ENCODE measurements at places on chromosomes 6 and 20. TPM values are rescaled to one million over a fixed set of nuclear protein-coding genes. Genes with fewer than 3 reads are reported as not detected.
A peak's percentile ranks its signal among the peaks of the same experiment; 100 is the strongest.

DNA sequence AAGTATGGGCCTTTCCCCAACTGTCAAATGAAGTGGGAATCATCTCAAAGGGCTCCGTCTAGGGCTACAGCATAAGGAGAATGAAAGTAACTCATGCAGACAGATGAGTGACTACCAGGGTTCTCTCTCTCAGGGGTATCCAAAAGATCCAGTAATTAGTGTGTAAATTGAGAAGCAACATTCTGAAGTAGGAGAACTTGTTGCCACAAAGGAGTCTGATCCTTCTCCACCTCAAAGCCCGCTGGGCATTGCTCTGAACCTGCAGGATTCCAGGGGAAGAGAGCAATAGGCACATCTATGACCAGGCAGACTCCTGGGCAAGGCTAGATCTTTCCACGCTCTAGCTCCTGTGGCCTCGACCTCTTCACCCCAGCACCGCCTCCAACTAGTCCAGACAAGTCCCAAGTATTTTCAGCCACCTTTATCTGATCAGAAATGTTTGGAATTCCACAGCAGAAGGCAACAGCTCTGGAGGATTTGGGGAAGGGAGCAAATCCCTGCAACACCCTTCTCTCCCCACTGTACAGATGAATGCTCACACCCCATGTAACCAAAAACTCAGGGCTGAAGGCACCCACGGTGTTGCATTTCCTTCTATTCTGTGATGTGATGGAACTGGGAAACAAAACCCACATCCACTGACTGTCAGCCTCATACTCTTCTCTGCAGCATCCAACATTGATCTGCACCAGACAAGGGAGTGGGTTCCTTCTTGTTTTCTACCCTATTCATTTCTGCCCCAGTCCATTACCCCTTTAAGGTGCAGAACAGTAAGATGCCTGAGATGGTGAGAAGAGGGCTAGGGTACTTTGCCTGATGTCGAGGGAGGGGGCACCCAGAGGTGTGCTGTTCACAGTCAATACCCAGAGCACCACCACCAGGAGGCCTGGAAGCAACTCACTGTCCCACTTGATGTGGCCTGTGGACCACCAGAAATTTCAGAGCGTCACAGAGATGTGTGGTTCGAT is 41.0 kb downstream of the COX4I2 start:
- DNase-seq = peak; percentile 49

DNA sequence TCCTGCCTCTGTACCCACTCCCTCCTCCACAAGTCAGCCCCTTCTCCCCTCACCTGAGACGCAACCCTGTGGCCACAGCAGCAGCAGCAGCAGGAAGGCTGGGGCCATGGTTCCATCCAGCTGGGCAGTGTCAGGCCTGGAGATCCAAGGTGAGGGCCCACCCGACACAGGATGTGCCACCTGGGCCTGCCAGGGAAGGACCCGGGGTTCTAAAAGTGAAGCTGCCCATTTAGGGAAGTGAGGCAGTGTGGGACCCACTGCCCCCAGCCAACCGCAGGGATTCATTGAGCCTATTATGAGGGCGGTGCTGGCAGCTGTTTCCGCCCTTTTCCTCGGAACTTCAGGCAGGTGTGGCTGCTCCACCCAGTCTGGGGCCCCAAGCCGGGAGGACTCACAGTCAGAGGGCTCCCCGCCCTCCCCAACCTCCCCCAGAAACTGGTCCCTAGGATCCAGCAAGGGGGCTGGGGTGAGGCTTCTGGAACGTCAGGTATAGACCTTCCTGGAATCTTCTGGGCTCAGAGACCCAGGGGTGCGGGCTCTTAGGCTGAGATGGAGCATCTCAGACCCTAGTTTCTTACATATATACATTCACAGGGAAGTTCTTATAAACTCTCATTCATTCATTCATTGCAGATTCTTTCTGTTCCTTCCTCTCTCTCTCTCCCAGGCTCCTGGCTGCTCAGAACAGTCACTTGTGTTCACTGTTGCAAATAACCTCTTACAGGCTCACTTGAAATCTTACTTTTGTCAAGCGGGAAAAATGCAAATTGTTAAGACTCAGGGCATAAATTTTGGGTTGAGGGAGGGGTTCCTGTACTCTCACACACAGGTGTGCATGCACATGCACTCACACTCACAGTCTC is at the start of gene TREML2:
Gene TREML2 (minus strand): TSS at position 249 of the 863 bp plus-strand sequence. CDS start 141 bp downstream, at position 108.
- DNase-seq = no peak

GRCh38 chr6:52389626-52390360 is 27.8 kb downstream of the PAQR8 start:
- no peak for DNase-seq

Gene PGC
- not detected for total RNA-seq

GRCh38 chr20:61821735-61822134 is 243.9 kb downstream of the TAF4 start:
- no peak for DNase-seq

- DNase-seq = peak; percentile 94
These were observed at the start of gene HLA-B for GRCh38 chr6:31356946-31357466. Gene HLA-B (minus strand): TSS chr6:31357179. CDS start chr6:31357158, 21 bp downstream.

Data from posterior vena cava (tissue), 2 donors.